ENCODE measurements at places on chromosomes 4 and X. TPM values are rescaled to one million over a fixed set of nuclear protein-coding genes. Genes with fewer than 3 reads are reported as not detected.

Gene PCSK1N
- 50.5 TPM for total RNA-seq

Gene FAM193A
- total RNA-seq, result 10.2 TPM

Gene MED12
- 17.1 TPM for total RNA-seq

Gene STK32B
- total RNA-seq, result 1.0 TPM

Gene FAM47E
- 3.6 TPM for total RNA-seq

Gene SRPX
- 2.3 TPM for total RNA-seq

All from pancreas (tissue), 10 donors.